Aorta (tissue), 5 donors: ENCODE measurements at places on chromosomes 11 and 22. TPM values are rescaled to one million over a fixed set of nuclear protein-coding genes. Genes with fewer than 3 reads are reported as not detected.

Gene CDKN1C
- 37.7 TPM for total RNA-seq

DNA sequence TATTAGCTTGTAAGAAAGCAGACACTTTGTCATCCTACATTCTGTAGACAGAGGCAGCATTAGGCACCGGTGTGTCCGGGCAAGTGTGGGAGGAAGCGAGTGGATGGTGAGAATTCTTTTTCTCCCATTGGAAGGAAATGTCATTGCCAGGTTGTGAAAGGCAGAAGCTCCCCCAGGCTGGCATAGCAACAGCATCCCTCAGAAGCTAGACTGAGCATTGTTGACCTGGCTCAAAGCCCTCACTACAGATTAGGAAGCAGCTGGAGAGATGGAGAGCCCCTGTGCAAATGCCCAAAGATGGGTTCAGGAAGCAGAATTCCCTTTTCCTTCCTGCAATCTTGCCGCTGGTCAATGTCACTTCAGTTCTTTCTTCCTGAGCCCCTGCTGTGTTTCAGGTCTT, 1299.3 kb downstream of the TBC1D22A start:
- H3K4me3 ChIP-seq, result no peak overlapping the region
- no peaks in the 10 kb centered on the region for H3K4me1 ChIP-seq
- no peaks in the 10 kb centered on the region for H3K27me3 ChIP-seq
- no peak for DNase-seq

DNA sequence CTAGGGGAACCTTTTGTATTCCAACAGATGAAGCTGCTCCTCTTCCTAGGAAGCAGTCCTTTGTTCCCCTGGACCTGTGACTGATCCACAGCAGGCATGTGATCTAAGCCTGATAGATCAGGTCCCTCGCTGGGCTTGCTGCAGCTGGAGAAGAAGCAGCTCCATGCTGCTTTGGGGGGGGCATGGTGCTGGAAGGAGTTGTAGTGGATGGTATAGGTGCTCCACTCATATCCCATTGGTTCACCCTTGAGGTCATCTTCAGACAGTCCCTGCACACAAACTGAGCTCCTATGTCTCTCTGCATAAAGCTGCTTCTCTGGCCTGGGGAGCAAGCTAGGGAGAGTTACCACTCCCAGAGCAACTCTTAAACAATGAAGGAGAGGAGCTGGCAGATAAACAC, 9.5 kb upstream of the RIC3 start:
- H3K4me3 ChIP-seq, result no peak overlapping the region
- no peak for DNase-seq
- H3K36me3 ChIP-seq, result no peaks in the 10 kb centered on the region
- H3K27me3 ChIP-seq, result no peaks in the 10 kb centered on the region

DNA sequence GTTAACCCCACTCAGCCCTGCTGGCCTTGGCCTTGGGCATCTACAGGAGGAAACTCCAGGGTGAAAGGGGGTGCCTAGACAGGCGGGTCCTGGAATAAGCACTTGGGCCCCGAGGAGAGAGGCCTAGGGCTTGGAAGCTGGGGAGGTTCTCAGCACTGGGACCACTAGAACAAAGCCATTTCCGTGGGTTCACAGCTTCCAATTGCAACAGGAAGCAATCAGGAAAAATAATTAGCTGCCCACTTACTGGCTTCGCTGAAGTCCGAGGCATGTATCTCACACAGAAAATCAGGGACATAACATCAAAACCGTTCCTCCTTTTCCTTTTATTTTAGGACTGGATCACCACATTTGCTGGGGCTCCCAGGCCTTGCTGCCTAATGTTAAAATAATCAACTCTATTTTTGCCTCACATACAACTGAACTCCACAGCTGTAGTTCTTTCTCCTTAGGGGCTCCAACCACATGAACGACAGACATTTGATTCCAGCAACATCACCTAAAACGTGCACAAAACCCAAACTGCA, 161.1 kb upstream of the GRK3 start:
- no peaks in the 10 kb centered on the region for H3K36me3 ChIP-seq
- no peak overlapping the region for H3K4me3 ChIP-seq
- H3K27ac ChIP-seq, result no peak overlapping the region
- DNase-seq, result no peak

GRCh38 chr11:121625777-121626506, 173.2 kb upstream of the SORL1-AS1 start:
- DNase-seq, result no peak
- peaks cover 2% of the 10 kb centered on the region for H3K4me1 ChIP-seq
- no peaks in the 10 kb centered on the region for H3K27me3 ChIP-seq

DNA sequence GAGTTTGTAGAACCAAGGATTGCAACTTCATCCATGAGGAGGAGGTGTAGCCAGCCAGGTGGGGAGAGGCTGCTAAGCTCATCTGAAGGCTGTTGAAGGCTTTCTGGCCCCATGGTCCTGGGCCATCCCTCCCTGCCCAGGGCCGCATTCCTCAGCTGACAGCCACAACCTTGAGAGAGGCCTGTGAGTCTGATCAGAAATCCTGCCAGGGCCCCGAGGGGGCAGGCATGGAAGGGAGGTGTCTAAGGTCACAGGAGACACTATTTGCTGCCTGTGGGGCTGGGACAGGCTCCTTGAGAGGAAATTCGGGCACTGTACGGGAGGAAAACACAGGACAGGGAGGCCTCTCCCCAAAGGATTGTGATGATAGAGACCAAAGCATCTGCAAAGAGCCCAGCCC, 88.1 kb upstream of the IGLL5 start:
- DNase-seq, result no peak
- no peak overlapping the region for H3K4me3 ChIP-seq
- no peaks in the 10 kb centered on the region for H3K4me1 ChIP-seq
- H3K36me3 ChIP-seq, result no peaks in the 10 kb centered on the region
- H3K27ac ChIP-seq, result no peak overlapping the region
- H3K27me3 ChIP-seq, result no peaks in the 10 kb centered on the region

- peak within 1 kb of the TSS; percentile 90 for H3K4me3 ChIP-seq
- no peaks in the 10 kb centered on the region for H3K4me1 ChIP-seq
- H3K27me3 ChIP-seq, result no peaks in the 10 kb centered on the region
Observed at GRCh38 chr22:31489632-31490495, at the start of gene EIF4ENIF1. EIF4ENIF1 (minus strand) TSS chr22:31489842; CDS start chr22:31488718, 1,124 bp downstream.

- H3K4me3 ChIP-seq, result no peak overlapping the region
- no peaks in the 10 kb centered on the region for H3K36me3 ChIP-seq
- no peak for DNase-seq
- H3K27ac ChIP-seq, result no peak overlapping the region
- H3K27me3 ChIP-seq, result no peaks in the 10 kb centered on the region
Observed at GRCh38 chr11:36703055-36703404, 105.0 kb upstream of the RAG2 start.

- H3K36me3 ChIP-seq, result no peaks in the 10 kb centered on the region
- no peak overlapping the region for H3K4me3 ChIP-seq
- H3K27ac ChIP-seq, result no peak overlapping the region
- no peaks in the 10 kb centered on the region for H3K27me3 ChIP-seq
Observed at GRCh38 chr11:26048271-26048670, 283.7 kb upstream of the ANO3 start.

GRCh38 chr11:111417011-111417765, 38.1 kb upstream of the POU2AF1 start:
- no peak overlapping the region for H3K4me3 ChIP-seq
- no peaks in the 10 kb centered on the region for H3K36me3 ChIP-seq
- DNase-seq, result no peak
- no peaks in the 10 kb centered on the region for H3K27me3 ChIP-seq
- no peak overlapping the region for H3K27ac ChIP-seq
